ENCODE measurements at places on chromosomes 13 and 19.
A peak's percentile ranks its signal among the peaks of the same experiment; 100 is the strongest.

- peak; percentile 40 for DNase-seq
Measured at GRCh38 chr19:34096020-34096915, 76.0 kb upstream of the LSM14A start.

GRCh38 chr13:104737713-104738112, 1671.5 kb upstream of the SLC10A2 start:
- no peak for DNase-seq

DNA sequence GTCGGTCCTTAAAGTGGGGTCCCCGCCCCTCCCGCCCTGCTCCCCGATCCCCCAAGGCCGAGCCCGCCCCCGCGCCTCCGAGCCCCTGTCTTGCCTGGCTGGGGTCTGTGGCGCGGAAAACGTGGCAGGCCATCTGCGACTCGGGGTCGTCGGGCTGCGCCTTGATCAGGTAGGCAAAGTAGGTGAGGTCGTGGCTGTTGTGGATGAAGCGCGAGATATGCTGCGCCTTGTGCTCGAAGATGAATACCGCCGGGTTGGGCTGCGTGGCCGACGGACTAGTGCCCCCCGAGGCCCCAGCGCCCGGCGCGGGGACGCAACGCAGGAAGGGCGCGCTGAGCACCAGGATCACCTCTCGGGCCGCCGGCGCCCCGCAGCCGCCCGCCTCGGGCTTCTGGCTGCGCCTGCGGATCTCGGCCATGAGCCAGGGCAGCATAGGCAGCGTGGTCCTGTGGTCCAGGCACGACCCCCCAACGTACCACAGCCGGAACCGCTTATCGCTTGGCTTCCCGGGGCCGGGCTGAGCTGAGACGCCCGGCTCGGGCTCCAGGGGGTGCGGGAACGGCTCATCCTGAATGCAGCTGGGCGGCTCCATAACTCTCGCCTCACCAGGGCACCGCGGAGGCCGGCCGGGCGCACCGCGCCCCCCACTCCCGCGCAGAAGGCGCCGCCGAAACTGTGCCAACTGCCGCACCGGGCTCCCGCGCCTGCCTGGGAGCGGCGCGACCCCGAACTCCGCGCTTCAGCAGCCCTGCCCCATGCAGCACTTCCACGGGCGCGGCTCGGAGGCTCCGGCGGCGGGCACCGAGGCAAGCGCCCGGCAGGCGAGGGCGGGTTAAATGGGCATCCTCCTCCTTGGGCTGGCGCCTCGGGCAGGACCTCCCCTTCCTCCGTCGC, 546 bp downstream of the TBC1D4 start:
- no peak for DNase-seq

DNA sequence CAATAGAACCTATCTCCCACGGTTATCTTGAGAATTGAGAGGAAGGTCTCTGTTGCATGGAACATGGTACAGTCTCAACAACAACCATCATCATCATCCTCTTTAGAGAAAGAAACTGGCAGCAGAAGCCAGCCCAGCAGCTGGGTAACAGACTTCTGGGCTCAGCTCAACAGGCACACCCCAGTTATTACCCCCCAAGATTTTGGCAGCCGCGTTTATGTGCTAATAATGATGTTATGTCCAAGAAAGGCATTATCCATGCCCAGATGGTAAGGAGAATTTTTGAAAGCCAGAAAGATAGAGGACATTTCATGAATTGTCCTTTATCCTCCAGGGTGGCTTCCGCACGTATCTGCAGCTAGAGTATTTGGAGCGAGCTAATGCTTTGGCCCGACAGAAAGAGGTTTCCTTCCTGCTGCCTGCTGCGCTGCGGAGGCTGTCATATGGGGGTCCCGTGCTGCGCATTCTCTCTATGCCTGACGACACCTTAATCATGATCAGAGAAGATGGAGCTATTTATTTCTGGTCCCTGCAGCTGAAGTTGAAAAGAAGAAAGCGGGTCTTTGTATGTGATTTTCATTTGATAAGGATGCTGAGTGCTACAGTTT, 89.9 kb downstream of the TEX26 start:
- no peak for DNase-seq

DNA sequence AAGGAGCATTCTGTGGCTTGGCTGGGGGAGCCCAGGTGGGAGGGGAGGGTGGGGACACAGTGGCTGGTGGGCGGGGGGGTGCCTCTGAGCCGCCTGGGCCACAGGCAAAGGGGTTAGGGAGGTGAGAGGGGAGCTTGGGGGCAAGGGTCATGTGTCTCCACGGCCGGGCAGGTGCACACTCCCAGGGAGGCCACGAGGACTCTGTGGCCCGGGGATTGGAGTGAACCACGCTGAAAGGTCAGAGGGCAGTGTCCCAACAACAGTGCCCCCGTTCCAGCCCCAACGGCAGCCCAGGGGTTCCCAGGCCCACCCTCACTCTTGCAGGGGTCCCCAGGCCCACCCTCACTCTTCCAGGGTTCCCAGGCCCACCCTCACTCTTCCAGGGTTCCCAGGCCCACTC, 9.6 kb downstream of the C2CD4C start:
- DNase-seq = no peak
